AG04450 (cell line): ENCODE measurements at places on chromosomes 3 and 15.

DNA sequence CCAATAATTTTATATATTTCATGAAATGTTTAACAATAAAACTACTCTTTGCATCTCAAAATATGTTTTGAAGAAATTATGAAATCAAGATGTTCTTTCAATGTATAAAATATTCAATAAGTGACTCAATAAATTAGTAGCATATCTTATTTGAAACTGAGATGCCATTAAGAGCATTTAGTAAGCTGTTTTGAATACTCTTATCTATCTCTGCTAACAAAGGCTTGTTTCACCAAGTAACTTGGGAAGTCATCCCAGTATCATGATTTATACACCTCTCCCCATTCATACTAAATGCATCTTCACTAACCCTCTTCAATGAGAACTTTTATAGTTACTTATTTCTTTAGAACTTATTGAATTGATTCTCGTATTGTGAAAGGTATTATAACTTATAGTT lies 43.1 kb downstream of the TNIK start:
- DNase-seq = no peak

- no peak for DNase-seq
Measured at GRCh38 chr3:68136411-68136810, 482.0 kb upstream of the SUCLG2 start.

DNA sequence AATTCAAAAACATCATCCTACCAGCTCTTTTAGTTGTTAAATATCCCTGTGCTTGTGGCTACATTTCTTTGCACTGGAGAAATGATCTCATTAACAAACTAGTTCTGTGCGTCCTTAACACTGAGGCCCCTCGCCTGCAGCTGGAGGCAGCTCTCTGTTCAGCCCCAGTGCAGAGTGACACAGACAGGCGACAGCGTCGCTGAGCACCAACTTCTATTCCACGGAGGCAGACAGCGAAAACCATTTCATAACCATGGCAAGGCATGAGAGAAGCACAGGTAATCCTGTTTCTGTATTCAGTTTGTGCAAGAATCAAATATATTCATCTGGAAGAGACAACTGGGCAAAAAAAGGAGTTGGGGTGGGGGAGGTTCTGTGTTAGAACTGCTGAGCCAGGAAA lies 530.7 kb downstream of the ZIC1 start:
- DNase-seq = no peak

DNA sequence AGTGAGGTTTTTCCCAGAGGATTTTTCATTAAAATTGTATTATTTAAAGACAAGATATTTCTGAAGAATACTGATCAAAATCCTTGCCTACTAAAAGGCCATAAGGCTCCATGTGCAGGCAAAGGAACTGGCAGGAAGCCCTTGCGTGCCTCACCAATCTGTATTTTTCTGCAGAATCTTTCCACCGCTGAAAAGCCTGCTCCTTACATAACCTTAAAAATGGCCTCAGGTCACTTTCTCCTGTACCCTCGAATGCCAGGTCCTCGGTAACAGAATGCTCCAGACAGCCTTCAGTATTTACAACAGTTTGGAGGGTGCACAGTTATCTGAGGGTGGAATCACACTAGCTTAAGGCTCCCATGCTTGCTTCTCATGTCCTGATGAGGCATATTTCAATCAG lies 3.2 kb downstream of the MORC1 start:
- DNase-seq = no peak

DNA sequence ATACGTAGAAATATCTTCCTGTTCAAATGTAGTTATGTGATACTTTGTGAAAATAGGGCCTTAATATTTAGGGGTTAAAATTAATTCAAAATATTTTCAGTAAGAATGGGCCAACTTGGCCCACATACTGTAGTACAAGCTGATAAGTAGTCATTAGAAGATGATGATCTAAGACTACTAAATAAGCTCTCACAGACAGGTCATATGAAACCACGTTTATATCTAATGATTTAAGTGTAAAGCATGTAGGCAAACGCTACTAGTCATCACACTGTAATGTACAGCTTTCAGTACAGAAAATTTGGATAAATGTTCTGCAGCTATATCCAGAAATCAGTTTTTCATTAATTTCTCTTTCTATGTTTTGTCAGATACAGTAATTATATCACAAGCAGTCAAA lies 228.6 kb downstream of the UBE2E2 start:
- DNase-seq = no peak

GRCh38 chr3:14267976-14268375 lies 89.4 kb downstream of the LSM3 start:
- DNase-seq = no peak

DNA sequence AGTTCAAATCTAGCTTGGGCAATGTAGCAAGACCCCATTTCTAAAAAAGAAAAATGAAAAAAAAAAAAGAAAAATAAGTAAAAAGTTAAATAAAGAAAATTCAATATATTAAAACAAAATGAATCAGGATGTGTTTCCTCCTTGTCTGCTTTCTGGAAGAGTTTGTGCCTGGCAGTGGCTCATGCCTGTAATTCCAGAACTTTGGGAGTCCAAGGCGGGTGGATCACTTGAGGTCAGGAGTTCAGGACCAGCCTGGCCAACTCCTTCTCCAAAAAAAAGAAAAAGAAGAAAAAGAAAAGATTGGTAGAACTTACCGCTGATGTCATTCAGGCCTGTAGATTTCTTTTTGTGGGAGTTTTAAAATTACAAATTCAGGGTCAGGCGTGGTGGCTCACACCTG lies 36.8 kb downstream of the DAG1 start:
- no peak for DNase-seq

DNA sequence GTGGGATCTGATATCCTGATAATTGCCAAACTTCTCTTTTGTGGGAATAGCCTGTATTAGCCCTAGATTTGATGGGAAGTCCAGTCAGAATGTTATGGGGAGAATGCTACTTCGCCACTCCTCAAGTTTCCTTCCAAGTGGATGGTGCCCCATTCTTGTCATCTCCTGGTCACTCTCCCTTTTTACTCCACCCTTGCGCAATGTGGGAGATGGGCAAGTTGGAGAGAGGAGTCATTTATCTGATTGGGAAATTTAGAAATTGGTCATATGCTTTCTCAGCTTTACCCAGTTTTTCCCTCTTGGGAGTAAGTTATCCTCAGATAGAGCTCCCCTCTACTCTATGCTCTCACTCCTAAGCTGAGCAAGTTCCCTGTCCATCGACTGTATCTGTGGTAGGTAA lies 14.4 kb downstream of the FANCD2OS start:
- no peak for DNase-seq

DNA sequence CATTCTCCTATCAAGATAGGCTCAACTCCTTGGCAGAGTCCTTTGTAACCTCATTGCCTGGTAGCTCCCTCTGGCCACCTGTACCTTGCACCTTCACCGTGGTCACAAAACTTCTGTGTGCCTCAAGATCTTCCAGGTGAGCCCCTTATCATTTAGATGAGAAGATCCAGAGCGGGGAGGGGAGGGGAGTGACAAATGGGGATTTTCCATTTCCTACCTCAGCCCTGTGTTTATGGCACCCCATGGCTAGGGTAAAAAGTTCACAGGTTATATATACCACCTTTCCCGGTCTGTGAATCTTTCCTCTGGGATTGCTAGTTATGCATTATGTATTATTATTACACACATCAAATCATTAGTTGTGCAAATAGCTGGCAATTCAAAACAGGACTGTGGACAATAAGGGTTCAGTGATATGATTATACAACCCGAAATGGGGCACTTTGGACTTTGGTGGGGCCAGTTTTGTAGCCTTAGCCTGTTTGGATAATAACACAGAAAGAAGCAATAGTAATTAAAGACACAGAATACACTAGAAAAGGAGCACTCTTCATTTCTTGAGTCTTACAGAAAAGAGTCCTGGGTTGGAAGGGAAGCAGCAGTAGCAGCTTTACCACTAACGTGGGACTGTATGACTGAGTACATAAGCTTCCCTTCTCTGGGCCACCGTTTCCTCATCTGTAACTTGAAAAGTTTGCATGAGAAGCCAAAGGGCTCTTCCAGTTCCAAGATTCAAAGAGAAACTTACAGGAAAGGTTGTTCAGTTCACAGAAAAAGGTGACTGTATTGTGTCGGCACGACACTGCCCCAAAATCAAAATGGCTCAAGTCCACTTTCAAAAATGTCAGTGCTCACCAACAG lies 7.1 kb downstream of the TLE3 start:
- no peak for DNase-seq

GRCh38 chr15:90650117-90650955 lies 66.8 kb upstream of the BLM start:
- DNase-seq = no peak

- no peak for DNase-seq
Measured at GRCh38 chr3:158097593-158098308, 8.5 kb downstream of the SHOX2 start.

DNA sequence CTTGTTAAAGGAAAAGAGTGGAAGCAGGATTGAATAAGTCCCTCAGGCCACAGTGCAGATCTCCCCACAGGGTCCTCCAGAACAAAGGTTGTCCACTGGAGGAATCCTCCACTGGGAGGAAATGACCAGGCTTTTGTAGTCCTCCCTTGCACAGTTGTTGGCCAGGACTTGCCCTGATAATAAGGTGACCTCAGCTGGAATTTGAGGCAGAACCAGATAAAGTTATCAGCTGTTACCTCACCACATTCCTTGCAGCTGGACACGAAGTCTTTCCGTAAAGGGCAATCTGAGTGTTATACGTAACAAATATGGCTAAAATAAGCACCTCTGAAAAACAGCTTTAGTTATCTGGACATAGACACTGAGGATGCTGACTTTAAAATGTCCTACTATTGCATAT lies 83.5 kb upstream of the NAALADL2 start:
- no peak for DNase-seq

- no peak for DNase-seq
Measured at GRCh38 chr15:76223521-76223920, 87.7 kb downstream of the ETFA start.

- DNase-seq = no peak
Measured at GRCh38 chr3:126347543-126348161, 9.6 kb downstream of the KLF15 start.

DNA sequence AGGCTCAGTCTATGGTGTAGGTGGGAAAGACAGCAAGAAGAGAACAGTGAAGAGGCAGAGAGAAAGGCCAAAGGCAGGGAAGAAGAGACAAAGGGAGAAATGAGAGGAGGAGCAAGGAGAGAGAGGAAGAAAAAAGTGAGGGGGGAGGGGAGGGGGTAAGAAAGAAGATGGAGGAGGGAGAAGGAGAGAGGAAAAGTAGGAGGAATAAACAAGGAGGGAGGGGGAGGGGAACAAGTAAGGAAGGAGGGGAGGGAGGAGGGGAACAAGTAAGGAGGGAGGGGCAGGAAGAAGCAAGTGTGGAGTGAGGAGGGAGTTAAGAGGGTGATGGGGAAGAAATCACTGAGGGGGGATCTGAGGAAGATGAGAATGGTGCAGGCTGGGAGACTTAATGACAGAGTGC lies 45.5 kb upstream of the FGD5 start:
- no peak for DNase-seq

- no peak for DNase-seq
Measured at GRCh38 chr15:76169018-76169417, 109.2 kb downstream of the TMEM266 start.

- DNase-seq = no peak
Measured at GRCh38 chr3:45575386-45575923, 19.1 kb upstream of the LIMD1 start.

- no peak for DNase-seq
Measured at GRCh38 chr3:54311211-54311747, 188.9 kb downstream of the CACNA2D3 start.

DNA sequence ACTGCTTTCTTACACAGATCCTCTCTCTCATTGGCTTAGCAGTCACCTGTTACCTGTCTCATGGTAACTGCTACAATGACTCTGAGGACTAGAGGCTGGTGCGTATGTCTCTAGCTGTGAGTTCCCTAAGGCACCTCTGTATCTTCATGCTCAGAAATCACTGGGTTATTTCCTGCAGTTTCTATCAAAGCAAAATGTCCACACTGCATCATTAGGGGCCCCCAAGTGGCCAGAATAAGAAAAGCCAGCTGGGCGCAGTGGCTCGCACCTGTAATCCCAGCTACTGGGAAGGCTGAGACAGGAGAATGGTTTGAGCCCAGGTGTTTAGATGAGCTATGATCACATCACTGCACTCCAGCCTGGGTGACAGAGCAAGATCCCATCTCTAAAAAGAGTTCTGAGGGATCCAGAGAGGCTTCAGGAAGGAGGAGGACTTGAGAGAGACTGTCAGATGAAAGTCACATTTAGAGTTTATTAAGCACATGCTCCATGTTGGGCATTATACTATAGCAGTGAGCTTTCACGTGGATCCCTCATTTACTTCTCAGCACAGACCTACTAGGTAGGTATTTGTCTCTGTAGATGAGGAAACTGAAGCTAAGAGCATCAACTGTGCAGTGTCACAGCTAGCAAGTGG lies 2.3 kb upstream of the VPS18 start:
- no peak for DNase-seq

- no peak for DNase-seq
Measured at GRCh38 chr3:189944285-189945145, 176.2 kb downstream of the P3H2 start.

GRCh38 chr3:197398286-197398878 lies 100.0 kb upstream of the DLG1 start:
- no peak for DNase-seq

- DNase-seq = no peak
Measured at GRCh38 chr3:5205165-5205941, 17.8 kb downstream of the EDEM1 start.

- DNase-seq = no peak
Measured at GRCh38 chr3:41893977-41894376, 67.9 kb downstream of the ULK4 start.

DNA sequence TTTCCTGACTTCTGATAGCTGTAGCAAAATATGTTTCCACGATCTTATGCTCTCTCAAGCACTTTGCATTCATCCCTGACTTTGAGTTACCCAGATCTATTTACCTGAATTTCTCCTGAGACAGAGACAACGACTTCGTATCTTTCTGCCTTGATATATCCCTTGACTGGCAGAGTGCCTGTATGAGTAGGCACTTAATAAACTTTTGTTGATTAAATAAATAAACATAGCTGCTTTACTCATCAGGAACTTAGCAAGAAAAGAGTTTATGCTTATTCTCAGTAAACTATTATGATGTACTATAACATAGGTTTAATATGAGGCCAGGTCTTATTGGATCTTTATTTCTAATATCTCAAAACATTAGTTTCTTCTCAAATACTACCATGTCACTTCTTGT lies 85.6 kb upstream of the PHLDB2 start:
- DNase-seq = no peak

DNA sequence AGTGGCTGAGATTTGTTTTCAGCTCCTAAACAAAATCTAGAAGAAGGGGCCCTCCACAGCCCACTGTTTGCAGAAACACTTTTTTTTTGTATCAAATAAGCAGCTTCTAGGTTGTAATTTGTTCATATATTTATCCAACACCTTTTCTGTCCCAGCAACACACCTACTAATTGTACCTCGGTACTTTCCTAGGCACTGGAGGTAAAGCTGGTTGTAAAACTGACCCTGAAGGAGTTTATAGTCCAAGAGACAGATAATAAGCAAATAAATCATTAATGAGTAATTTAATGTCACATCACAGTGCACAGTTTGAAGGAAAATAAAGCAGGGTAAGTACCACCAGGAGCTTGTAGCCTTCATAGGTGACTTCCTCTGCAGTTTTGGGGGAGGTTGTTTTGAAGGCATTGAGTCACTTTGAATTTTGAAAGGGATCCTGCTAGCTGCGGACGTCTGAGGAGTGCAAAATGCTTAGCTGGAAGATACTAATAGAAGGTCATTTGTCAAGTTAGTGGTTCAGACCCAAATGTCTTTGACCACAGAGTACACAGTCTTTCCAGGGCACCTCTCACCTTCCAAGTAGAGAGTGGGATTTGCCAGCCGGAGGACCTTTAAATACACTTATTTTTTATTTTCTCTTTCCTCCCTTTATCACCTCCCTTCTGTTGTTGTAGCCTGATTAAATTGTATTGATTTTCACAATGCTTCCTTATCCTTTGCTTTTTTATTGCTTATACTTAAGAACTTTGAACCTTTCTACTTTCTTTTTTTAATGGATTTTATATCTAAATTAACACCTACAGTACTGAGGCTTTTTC lies 53.8 kb downstream of the CMSS1 start:
- DNase-seq = no peak
